ENCODE measurements at places on chromosomes 16 and 17.

GRCh38 chr17:74260525-74260850 lies 13.5 kb upstream of the DNAI2 start:
- DNase-seq, result no peak

DNA sequence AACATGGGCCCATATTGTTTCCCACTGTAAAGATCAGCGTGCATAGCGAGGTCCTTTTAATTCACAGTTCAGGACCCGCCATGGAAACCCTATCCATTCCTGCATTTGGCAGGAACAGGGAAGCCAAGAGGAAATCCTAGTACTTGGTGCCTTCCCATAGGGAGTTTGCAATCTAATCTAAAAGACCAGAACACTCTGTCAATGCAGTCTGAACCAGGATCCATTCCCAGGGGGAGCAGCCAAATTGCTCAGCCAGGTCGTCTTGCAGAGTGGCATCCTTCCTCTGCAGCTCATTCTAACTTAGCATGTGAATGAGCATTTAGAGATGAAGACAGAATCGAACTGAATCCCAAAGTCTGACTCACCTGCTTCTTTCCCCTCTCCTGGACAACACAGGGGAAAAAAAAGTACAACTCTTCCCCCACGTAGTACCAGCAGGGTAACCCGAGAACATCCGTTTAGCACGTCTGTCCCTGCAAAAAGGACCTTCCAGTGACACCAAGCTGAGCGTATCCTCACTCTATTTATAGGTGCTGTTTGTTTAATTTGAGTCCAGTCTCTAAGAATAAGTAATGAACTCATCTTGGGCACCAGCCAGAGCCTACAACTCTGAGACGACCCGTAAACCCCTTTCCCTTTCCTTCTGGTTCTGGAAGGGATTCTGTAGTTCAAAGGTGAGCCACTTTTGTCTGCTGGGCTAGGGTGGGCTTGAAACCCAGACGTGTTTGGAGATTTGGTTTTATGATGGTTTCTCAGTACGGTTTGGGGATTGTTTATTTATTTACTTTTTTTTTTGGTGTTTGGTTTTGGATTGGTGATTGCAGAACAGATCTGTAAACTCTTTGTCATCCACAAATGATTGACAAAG lies 74.5 kb downstream of the ERCC4 start:
- DNase-seq, result no peak

DNA sequence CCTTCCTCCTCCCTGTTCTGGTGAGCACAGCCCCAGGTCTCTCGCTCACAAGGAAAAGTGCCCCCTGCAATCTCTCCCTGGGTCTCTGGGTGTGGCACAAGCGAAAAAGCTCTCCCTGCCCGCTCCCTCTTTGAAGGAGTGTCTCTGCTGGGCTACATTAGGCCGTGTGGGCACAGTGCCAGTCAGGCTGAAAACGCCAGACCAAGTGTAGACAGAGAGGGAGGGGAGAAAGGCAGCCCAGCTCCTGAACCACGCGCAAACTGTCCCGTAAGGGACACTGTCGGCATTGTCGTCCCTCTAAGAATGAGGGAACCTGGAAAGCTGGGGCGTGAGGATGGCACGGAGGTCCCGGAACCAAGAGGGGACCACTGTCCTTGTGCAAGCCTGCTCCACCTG lies 3.9 kb downstream of the SMIM5 start:
- no peak for DNase-seq

DNA sequence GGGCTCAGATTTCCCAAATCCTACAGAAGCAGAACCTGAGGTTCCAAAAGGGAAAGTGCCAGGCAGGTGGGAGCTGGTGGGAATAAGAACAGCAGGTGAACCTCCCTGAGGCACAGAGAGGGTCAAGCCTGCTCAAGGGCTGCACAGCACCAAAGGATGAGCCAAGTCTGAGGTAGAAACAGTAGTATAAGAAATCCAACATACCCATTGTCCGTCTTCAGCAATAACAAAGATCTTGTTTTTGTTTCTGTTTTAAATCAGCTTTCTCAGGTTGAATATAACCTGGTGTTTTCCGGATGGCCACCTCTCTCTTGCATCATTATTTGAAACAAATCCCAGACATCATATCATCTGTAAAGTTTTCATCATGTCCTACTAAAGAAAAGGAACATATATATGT lies 10.6 kb upstream of the CES3 start:
- no peak for DNase-seq

DNA sequence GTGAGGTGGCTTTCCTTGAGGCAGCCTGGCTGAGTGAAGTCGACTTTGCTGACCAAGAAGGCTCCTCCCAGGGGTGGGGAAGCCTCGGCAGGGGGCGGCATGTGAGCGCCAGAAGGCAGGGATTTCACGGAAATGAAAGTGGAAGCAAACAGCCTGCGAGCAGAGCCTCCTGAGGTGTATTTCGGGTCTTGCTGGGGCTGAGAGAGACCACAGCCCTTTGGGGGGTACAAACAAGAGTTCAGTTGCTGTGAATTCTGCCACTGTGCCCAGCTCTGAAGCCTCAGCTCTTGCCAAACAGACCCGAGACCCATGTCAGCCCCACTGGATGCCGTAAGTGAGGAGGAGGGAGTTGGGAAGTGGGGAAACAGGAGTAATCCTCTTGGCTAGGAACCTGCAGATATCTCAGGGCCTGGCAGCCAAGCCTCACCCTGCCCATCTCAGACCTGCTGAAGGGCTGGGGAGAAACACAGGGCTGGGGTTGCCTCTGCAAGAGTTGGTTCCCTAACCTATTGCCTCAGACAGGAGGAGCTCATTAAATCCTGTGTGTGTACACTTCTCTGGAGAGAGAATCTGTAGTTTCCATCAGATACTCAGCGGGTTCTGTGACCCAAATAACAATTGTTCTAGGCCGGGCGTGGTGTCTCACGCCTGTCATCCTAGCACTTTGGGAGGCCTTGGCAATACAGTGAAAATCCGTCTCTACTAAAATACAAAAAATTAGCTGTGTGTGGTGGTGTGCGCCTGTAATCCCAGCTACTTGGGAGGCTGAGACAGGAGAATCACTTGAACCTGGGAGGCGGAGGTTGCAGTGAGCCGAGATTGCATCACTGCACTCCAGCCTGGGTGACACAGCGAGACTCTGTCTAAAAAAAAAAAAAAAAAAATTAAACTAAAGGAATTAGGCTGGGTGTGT lies at the start of gene IFI35:
TSS of gene IFI35 (plus strand) at position 146 of the 913 bp plus-strand sequence. CDS start at position 310, 164 bp downstream.
- DNase-seq, result peak; percentile 87

DNA sequence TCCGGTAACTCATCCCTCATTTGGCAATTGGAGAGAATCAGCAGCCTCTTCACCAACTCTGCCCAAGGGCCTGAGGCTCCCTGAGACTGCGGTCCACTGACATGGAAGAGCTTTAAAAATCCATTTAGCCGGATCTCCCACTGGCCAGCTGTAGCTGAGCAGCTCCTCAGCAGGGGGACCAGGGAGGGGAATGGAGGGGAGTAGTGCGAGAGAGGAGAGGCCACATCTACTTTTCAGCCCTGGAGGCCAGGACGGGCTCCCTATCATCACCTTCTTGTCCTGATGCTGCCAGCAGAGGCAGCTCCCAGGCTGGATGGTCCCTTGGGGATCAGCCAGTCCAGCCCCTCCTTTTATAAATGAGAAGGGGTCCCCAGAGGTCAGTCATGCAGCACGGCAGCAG lies 25.0 kb upstream of the SPPL2C start:
- no peak for DNase-seq

- peak; percentile 30 for DNase-seq
Measured at GRCh38 chr17:16521070-16521727, 29.2 kb upstream of the LRRC75A start.

GRCh38 chr16:74321356-74321755 lies 24.7 kb downstream of the PSMD7 start:
- DNase-seq, result no peak

DNA sequence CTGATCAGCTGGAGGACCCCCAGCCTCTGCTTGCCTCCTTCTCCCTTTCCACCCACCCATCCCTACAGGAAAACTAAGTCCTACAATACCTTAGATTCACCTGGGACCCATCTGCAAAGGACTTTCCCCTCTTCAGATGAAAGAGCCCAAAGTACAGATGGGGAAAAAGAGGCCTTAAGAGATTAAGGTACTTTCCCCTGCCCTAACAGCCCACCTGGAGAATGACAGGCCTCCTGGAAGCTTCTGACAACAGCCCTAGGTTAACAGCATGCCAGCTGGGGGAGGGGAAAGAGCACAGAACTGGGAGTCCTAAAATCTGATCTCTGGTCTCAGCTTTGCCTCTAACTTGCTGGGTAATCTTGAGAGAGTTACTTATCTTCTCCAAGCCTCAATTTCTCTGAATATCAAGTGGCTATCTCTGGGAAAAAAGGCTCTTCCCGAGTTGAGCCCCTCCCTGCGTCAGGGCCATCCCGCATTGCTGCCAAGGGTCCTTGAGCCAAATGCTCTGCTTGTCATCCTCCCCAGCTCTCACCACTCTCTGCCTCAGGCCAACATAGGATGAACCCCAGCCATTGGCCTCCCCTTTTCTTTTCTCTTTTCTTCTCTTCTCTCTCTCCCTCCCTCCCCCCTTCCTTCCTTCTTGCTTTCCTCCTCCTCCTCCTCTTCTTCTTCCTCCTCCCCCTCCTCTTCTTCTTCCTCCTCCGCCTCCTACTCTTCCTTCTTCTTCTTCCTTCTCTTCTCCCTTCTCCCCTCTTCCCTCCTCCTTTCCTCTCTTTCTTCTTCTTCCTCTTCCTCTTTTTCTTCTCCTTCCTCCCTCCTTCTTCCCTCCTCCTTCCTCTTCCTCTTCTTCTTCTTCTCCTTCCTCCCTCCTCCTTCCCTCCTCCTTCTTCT lies 22.5 kb upstream of the SP6 start:
- no peak for DNase-seq

DNA sequence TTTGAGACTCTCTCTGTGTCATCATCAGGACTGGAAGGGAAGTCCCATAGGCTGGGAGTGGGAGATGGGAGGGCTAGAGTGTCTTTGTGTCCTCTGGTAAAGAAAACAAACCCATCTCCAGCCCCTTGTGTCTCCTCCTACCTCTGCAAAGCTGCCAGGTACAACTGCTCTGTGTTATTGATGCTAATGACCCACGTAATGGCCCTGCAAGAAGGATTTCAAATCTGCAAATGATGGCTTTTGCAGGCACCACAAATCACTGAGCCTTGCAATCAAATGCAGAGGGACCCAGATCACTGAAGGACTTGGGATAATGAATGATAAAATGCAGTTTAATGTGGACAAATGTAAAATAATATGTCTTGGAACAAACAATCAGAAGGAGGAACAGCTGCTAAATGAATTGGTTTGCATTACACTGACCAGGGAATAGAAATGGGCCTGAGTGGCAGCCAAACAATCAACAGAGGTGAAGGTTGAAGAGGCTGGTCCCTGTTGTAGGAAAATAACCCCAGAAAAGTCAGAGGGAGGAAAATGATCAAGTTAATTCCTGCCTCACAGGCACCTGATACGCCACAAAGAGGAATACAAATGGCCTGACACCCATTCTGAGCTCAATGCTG lies 425.1 kb downstream of the UTP18 start:
- DNase-seq, result no peak

DNA sequence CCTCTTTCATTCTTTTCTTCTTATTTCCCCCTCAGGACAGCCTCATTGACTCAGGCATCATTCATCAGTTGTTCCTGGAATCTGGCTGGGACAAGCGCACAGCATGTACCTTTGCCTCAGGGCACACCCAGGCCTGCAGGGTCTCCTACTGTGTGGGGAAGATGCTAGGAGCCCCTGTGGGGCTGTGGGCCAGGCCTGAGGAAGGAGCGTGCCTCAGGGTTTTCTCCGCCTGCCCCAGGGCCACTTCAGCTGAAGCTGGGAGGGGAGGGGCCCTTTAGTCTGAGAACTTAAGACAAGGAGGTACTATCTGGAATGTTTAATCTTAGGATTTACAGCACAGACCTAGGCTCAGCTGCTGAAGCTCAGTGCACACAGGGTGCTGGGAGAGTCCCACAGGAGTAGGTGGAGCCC lies 7.9 kb downstream of the ELMO3 start:
- DNase-seq, result no peak

DNA sequence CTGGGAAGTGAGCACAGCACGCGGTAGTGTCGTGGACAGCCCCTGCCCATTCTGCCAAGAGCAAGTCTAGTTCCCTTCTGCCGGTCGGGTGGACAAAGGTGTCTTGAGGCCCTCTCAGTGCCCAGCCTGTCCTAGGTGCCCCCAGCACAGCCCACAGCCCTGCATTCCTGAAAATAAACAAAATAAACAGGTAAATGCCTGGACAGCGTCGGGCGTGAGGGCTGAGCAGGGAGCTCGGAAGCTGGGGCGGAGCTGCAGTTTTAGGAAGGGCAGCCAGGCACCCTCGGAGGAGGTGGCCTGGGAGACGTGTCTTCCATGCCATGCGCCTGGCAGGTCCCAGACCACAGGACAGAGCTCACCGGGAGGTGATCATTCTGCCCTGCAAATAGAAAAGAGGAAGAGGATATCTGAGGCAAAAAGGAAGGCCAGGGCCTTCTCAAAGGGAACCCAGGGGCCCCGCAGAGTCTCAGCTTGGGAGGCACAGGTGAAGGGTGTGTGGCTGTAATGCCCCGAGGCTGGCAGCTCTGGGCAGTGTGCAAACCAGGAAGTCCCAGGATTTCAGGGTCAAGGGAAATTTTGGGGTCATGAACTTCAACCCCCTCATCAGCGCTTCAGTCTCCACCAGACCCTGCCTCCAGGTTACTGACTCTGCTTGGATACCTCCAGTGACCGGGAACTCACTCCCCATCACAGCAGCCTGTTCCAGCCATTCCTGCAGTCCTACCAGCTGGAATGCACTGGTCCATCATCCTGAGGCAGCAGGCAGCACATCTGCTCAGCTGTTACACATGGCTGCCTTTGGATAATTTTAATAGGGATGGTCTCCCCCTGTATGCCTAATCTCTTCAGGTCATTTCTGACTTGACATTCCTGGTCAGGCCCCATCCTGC lies 1.7 kb downstream of the ZNF469 start:
- DNase-seq, result no peak

GRCh38 chr17:21573961-21574610 lies 118.2 kb upstream of the KCNJ18 start:
- no peak for DNase-seq

GRCh38 chr17:2292100-2292499 lies 11.5 kb downstream of the SMG6 start:
- no peak for DNase-seq

DNA sequence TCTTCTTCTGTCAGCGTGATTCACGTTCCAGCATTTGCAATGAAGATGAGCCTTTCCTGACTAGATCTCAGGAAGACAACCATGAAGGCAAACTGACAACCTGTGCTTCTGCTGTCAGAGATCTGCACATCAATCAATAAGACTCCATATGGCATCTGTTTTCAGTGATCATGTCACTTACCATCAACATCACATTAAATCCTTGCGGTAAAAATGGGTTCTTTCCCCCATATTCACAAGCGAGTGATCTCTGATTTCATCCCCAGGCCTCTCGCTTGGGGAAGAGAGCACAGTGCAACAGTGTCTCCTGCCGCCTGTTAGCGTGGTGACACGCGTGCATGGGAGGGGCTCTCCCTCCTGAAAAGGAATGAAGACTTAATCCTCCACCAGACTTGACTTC lies 11.1 kb downstream of the NACA2 start:
- no peak for DNase-seq

DNA sequence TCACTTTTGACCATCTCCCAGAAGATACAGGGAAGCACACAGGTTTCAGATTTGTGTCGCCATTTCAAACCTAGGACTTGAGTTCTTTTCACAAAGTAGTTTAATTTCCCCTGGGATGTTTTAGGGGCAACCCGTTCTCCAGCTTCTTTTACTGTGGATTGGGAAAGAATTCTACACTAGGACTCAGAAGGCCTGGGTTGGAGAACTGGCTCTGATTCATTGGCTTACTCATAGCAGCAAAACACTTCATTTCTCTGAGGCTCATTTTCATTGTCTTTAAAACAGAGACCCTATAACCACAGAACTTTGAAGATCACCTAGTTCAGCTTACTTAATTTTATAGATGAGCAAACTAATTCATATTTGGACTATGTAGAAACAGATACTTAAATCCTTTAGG lies 175.9 kb upstream of the SALL1 start:
- DNase-seq, result no peak
